Astrocyte of the spinal cord (primary cell): ENCODE measurements at places on chromosomes 2 and 18.

- DNase-seq: no peak
These were observed 80.1 kb downstream of the MBP start for GRCh38 chr18:77052297-77052982.

DNA sequence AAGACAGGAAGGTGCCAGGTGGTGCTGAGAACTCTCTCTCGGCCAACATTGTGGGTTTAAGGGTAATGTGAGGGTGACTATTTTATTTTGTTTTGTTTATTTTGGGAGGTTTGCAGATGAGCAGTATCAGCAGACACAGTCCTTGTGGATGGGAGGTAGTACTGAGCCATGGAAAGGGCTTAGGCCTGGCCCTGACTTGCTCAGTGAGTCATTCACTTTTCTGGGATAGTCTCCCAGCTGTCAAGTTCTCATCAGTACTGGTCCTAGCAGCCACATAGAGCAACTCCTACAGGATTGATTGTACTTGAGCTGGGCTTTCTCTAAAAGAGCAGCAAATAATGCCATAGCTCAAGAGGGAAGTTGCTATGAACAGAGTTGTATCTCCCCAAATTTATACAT lies 175.2 kb downstream of the LOXHD1 start:
- no peak for DNase-seq

GRCh38 chr2:19552270-19552669 lies 193.8 kb upstream of the OSR1 start:
- no peak for DNase-seq

DNA sequence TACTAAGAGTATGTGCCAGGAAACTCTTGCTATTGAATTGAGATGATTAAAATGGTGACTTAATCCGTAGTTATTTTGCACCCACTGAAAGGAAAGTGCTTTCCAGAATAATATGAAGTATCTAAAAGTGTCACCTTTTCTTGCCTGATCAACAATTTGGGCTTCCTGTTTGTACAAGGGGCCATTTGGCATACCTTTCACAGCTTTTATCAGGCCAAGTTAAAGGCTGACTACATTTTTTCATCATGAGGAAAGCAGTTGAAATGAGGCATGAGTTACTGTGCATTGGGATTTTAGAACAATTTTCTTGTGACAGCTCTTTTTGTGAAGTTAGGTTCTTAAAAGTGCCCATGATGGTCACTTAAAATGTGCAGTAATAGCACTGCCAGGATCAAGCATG lies 11.2 kb downstream of the TSN start:
- DNase-seq: no peak

- DNase-seq: no peak
These were observed 356.9 kb downstream of the SETBP1 start for GRCh38 chr18:45037618-45038017.

DNA sequence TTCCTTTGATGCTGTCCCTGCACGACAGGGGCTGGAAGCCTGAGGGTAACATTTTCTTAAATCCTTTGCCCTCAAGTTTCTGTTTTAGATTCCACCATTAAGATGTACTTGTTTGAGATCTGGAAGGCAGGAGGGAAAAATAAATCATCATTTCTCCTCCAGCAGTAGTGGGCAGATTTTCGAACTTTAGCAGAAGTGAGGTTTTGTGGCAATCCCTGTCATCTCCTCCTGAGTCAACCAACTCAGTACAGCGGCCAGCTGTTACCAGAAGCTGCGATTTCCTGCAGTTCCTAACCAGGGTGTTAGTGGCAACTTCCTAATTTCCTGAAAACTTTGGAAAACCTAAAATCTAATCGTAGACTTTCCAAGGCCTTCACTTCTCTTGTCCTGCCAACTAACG lies 517.2 kb upstream of the ACVR2A start:
- DNase-seq: no peak

DNA sequence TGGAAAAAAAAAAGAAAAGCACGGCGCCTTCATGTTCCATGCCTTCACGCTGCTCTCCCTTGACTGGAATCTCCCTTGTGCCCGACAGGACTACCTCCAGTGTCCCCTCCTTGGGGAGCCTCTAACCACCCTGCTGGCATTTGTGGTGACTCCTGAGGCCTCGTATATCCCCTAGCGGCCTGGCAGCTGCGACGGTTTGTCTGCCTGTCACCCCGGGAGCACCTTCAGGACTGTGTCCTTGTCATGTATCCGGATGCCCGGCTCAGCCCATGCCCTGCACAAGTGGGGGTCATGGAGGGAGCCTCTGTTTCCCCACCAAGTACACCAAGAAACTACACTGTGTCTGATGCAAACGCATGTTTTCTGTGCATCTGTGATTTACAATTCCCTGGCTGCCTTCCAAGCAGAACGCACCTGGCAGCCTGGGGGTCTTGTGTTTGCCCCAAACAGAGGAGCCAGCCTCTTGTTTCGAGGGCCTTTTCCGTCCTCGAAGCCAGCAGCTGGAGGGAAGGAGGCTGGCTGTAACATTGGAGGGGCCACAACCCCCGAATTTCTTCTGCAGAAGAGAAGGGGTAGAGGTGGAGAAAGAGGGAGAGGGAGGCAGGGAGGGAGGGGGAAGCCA lies 18.9 kb downstream of the TWIST2 start:
- no peak for DNase-seq

DNA sequence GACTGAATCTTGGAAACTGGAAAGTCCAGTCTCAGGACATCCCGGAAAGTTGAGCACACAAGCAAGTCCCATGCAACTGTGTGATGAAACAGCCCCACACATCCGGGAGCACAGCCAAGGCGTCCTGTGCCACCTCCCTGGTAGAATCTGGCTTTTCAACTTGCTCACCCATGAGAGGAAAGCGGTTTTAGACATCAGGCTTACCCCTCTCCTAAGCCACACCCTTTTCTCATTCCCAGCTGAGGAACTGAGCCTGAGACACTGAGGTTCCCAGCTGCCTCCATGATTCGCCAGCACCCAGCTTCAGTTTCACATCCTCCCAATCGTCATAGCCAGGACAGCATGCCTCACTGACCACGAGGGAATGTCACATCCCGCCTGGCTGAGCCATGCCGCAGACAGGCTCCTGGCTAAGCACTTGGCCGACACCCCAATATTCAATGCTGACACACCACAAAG lies 60.3 kb downstream of the STEAP3 start:
- DNase-seq: peak; percentile 84

DNA sequence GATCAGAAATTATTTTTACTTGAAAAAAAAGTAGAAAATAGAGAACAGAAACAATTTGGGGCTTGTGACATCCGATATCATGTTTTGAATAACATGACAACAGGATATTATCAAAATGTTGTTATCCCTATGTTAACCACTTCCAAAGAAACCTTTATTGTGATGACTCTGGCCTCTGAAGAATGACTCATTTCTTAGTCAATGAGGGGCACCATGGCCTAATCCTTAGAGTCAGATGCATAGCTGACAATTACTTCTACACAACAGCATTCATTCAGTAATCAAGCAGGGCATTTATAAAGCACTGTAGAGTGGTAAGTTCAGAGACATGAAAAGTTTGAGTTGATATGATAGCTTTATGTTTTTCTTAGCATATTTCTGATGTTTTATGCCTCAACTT lies 703.0 kb downstream of the RNF144A start:
- DNase-seq: no peak

DNA sequence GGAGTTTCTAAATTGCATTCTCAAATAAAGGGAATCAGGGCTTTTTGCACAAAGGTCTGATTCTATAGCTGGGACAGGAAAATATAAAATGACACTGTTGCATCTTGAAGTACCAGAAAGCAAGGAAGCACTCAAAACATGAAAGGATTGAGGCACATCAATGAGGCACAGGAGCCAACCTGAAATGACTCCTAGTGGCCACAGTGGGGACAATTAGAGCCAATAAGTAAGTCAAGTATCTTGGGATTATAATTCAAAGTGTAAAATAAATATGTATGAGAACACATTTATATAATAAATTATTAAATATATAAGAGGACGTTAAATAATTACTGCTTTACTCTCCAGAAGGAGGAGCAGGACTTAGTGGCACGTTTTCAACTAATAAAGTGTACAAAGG lies 1259.5 kb upstream of the CDH2 start:
- DNase-seq: no peak

GRCh38 chr2:106030287-106031268 lies 163.5 kb downstream of the UXS1 start:
- DNase-seq: peak; percentile 70

DNA sequence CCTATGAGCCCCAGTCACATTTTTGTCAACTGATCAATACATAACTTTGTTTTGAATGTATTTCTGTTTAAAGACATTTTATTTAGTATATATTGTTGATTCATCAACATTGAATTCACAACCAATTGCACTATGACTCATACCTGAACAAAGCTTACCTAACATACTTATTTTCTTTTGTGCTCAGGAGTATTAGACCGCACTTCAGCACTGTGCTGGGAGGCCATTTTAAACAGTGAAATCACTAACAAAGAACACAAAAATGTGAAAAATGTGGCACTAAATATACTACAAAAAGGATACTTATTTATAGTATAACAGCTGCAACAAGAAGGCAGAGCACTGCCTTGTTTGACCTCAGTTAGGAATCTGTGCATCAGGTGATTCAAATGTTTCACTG lies 12.4 kb upstream of the IFIH1 start:
- DNase-seq: no peak

DNA sequence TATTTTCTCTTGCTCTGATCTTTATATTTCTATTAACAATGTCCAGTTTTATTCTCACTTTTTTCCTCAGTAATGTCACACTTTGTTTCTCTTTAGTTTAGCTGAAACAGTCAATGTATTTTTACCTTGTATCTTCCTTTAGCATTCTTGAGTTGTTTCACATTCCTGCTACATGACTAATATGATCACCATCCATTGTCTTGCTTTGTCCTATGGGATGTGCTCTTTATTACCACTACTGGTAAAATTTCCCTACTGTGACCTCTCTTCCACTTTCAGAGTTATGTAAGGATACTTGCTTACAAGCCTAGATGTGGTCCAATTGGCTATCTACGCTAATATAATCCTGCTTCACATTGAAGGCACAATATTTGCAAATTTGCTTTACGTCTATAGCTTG lies 457.9 kb downstream of the PIK3C3 start:
- DNase-seq: peak; percentile 19

DNA sequence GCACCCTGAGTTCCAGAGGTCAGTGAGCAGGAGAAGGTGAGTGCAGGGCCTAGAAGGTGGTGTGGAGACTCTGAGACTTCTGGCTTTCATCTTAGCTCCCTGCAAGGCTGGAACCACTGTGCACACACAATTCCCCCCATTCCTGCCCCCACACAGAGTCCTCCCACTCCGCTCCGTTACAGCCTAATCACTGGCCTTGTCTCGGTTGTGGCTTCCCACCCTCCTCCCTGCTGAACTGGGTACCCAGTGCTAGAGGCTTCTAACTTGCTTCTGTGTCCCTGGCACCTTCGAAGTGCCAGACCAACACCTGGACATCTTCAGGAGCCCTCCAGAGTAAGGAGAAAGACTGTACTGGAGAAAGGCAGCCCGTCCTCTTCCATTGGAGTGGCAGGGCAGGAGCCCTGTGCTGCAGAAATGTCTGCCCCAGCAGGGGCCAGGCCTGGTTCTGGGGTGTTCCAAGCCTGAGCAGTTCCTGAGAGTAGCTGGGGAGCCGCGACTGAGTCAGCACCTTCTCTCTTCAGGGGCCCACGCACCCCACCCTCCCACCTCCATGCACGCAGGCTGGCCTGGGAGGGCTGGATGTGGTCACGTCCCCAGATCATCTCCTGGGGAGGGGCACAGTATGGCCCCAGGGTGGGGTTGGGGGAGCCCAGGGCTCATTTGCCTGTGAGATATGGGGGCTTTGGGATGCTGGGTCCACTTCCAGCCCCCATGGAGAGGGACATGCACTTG lies 23.4 kb downstream of the CROCC2 start:
- no peak for DNase-seq

GRCh38 chr2:74843899-74844298 lies 10.0 kb downstream of the HK2 start:
- DNase-seq: peak; percentile 74

DNA sequence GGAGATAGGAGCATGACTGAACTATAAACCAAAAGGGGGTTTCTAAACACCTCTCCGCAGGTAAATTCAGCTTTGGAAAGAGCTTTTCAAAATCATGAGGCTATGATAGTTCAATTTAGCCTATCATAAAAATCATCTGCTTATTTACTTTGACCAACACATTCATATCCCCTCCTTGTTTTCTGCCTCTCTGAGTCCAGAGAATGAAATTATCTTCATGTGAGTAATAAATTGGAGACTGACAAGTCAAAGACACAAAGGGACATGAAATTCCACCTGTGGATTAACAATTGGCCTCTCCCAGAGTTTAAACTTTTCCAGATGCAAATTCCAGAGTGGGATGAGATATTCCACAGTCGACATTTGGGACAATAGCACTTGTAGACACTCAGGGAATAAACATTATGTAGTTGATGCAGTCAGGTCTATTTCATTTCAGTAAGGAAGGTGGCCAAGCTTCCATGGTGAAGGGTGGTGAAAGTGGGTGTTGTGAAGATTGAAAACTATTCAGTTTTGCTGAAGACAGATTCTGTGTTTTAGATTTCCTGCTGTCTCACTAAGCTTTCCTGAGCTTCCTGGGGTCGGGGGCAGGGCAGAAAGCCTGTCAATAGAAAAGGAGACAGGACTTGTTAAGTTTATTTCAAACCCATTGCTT lies 84.7 kb downstream of the CDC42EP3 start:
- no peak for DNase-seq

DNA sequence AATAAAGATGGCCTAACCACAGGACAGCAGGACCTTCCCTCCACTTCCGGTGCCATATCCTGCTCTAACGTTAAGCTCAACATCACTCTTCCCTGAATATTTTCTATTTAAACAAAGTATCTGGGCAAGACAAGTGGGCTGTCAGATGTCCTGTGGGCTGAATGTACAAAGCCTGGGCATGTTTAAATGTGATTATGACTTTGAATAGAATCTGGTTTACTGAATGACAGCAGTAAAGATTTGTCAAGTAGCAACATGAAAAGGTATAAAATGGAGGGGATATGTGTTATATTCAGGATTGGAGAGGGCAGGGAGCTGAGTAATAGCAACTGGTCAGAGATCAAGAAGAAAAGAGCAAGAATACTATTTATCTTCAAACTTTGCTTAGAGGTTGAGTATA lies 540.9 kb downstream of the NRXN1 start:
- no peak for DNase-seq

- DNase-seq: no peak
These were observed 205.9 kb downstream of the MYO1B start for GRCh38 chr2:191451116-191451515.

DNA sequence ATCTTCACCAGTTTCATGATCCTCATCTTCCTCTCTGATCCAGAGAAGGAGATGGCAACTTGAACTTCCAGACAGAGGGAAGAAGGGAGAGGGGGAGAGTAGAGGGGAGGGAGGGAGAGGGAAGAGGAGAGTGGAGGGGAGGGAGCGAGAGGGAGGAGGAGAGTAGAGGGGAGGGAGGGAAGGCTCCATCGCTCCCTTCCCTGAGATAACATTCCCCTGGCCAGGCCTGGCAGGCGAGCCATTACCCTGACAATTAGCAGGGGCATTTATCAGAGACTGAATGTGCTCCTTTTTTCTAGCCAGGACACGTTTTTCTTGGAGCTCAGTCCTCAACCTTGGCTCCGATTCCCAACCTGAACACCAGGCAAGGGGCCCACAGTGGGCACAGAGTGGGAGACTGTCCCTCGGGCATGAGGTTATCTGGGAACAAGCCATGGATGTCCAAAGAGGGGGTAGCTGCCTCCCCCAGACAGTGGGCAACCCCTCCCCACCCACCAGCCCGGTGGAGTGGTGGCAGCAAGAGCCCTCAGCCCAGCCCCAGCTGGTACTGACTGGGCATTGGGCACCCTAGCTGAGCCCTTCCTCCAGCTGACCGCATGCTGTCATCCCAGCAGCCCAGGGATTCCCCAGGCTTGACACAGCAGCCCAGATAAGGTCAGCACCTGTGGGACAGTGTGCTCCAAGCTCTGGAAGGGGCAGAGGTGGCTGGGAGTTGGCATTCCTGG lies 81.8 kb downstream of the TNS1 start:
- DNase-seq: no peak
